Stimulated activated CD4-positive, alpha-beta T cell treated with anti-CD3 and anti-CD28 coated beads, Interleukin-15, amount 100 ng/mL, for 24 hours (primary cell): ENCODE measurements at places on chromosomes 16 and 17.

DNA sequence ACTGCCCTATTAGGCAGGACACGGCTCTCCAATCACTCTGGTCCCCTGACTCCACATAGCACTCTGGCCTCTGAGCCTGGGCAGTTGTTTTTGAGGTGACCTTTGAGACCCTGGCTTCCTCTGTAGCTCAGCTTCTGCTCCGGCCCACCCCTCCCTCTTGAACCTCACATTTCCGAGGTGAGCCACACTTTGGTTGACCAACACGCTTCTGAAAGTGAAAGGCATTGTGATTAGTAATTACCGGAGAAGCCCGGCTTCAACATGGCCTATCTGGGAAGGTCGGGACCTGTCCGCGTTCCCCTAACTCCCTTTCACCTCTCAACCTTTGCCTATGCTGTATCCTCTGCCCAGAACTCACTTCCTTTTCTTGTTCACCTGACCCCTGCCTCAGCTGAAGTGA is 10.3 kb upstream of the ITGAX start:
- DNase-seq, result no peak

GRCh38 chr16:17412221-17412620 is 58.5 kb downstream of the XYLT1 start:
- no peak for DNase-seq

DNA sequence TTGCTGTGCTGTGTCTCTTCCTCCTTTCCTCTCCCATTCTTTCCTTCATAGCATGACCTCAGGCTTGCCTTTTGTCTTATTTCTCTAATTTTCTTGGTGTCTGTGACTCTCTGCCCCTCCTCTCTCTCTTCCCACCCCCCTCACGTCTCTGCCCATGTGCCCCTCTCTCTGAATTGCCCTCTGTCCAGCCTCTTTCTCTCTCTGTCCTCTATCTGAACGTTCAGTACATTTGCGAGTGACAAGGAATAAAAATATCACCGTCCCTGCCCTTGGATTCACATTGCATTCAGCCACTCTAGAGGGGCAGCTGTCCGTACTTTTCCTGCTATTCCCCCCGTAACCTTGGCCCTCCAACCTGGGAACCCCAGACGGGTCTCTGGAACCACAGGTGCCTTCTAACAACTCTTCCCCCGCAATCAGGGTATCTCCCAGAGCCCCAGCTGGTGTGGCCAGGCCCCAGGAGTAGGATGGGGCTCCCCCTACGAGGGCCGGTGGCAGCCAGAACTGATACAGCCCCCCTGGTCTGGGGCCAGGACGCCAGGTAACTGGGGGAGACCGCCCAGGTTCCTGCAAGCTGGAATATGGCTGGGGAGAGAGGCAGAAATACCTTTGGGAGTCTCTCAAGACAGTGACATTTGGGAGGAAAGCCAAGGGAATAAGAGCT is 1.8 kb downstream of the KIF1C start:
- DNase-seq, result no peak

GRCh38 chr16:24540602-24541210 is 1.3 kb downstream of the RBBP6 start:
- peak; percentile 28 for DNase-seq

DNA sequence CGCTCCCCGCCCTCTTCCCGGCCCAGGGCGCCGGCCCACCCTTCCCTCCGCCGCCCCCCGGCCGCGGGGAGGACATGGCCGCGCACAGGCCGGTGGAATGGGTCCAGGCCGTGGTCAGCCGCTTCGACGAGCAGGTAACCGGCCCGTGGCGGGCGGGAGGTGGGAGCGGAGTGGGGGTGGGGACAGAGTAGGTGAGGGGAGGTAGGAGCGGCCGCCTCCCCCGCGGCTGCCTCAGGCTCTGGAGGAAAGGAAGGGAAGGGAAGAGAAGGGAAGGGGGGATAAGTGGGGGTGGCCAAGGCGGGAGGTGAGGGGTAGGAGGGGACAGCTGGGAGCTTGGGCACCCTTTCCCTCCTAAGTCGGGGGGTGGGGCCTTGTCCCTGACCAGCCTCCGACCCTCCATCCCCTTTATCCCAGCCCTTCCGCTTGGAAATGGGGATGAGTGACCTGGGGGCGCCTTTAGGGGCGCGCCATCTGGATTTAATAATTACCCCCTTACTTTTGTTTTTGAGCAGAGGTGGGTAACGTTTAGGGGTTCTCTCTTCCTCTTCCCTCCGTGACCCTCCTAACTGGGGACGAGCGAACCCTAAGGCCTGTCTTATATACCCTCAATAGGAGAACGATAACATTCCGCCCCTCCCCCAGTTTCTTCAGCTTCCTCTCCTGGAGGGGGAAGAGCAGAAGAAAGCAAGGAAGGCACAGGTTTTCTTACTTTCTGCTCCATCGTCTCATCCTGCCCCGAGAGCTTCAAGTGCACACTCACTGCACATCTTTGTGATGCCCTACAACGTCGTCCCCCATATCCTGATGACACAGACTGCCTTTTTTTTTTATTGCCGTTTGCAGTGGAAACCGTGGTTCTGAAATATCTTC is 694 bp downstream of the NF1 start:
- DNase-seq, result peak; percentile 26

- no peak for DNase-seq
Observed at GRCh38 chr17:13833921-13834320, 232.2 kb upstream of the HS3ST3A1 start.

- DNase-seq, result no peak
Observed at GRCh38 chr16:80009971-80010659, 409.6 kb upstream of the MAF start.

GRCh38 chr17:2510559-2510958 is 1.1 kb downstream of the METTL16 start:
- DNase-seq, result no peak

- no peak for DNase-seq
Observed at GRCh38 chr17:54678158-54678557, 222.5 kb upstream of the TOM1L1 start.

DNA sequence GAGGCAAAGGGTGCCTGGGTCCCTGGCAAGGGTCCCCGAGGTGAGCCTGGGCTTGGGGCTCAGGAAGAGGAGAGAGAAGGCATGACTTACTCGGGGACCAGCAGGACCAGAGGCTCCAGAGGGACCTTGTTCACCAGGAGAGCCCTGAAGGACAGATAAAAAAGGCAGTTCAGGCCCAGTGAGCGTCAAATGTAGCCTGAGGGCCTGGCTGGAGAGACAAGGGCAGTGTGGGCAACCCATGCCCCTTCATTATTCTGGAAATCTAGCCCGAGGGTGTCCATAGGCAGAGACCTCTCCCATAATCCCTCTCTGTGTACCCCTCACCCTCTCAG is 14.1 kb downstream of the COL1A1 start:
- no peak for DNase-seq

DNA sequence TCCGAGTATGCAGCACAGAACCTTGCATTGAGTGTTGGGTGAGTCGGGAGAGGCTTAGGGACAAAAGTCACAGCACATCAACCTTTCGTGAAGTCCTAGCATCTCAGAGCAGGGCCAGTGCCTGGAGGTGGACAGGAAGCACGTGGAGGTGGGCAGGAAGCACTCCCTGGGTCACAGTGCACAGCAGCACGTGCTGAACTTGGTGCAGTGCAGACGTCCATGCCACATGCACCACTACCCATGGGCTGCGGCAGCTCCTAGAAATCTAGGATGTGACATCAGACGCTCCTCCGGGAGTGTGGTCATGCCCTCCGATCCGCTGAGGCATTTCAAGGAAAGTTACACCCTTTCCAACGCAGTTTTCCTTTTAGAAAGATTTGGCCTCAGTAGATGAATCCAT is 83.4 kb upstream of the CHMP6 start:
- DNase-seq, result no peak

DNA sequence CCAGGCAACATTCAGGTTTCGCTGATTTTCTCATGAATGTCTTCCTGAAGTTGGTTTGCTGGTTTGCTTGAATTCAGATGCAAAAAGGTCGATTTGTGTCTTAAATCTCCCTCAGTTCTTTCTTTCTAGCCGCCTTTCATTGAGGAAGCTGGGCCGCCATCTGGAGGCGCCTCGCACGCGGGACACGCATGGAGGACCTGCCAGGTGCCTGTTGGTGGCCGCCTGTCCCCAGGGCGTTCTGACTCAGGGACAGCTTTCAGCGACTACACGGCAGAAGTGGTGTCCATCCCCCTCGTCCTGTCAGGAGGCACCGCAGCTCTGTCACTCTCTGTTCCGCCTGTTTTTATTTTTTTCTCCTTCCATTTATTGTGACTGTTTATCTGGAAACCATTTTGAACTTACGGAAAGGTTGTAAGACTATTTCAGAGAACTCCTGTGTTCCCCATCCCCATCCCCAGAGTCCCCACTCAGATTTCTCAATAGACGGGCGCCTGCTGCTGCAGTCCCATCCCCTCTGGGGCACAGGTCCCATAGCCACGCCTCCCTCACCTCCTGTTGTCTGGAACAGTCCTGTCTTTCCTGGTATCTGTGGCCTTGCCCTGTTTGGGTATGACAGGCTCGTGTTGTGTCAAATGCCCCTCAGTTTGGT is 33.2 kb downstream of the COX4I1 start:
- no peak for DNase-seq

GRCh38 chr17:28368306-28368831 is 1.7 kb downstream of the VTN start:
- no peak for DNase-seq

DNA sequence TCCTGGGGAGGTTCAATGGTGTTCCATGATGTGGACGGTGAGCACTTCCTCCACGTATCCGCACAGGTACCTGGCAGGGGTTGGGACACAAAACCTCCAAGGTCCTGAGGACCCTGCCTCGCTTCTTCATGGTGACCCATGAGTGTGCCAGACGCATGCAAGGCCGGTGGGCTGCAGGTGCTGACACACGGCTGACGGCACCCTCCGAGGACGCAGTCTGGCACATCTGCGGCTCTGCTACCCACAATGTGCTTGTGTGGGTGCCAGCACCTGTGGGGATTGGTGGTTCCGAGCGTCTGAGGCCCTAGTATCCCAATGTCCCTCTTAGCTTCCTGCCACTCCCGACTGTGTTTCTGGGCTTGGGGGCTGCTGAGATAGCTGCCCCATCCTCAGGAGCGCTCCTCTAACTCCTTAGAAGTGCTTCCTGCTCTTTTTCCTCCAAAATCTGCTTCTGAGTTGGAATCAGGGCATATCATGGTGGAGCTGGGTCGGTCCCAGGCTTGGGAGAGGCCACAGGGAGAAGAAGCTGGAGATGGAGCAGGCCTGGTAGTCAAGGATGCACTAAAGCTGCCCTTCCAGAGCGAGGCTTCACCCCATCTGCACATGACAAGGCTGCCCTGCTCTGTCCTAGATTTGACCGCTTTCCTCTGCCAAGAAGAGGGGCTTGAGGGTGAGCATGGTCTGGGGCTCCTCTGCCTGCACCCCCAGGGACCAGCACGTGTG is 1.6 kb downstream of the CYGB start:
- no peak for DNase-seq

GRCh38 chr17:44909681-44910144 is 5.6 kb downstream of the GFAP start:
- no peak for DNase-seq

GRCh38 chr17:43477832-43478634 is 5.7 kb upstream of the DHX8 start:
- DNase-seq, result no peak

DNA sequence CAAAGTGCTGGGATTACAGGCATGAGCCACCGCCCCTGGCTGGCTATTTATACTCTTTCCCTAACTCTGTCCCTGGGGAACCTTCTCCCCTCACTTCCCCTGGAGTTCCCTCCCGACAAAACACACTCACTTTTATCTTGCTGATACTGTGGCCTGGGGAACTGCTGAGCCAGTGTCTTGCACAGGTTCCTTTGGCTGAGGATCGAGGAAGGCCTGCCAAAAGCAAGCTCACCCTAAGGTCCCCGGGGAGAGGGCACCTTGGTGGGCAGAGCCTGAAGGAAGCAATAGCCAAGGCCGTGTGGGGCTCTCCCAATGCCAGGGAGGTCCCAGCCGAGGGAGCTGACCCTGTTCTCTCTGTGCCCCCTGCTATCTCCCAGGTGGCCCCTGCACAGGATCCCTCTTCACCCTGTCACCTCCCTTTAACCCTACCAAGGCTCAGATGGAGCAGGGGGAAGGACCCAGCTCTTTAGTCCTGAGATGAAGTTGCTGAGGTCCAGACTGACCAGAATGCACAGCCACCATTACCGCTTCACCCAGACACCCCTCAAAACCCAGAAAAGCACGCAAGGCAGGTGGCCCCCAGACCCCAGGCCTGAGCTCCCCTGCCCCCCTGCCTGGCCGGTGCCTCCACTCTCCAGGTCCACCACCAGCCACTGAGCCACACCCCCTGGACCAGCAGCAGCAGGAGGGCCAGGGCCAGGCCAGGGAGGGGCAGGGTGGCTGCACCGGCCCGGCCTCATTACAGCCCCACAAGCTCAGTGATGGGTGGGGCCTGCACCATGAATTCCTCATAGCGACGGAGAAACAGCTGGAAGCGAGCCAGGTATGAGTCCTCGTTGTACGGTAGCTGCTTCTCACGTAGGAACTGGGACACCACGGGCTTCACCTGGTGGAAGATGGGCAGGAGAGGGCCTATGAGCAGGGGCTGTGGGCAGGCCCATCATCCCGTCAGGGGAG is 5.1 kb upstream of the FDXR start:
- DNase-seq, result no peak

- peak; percentile 18 for DNase-seq
Observed at GRCh38 chr16:19410435-19411171, 7.1 kb upstream of the TMC5 start.

DNA sequence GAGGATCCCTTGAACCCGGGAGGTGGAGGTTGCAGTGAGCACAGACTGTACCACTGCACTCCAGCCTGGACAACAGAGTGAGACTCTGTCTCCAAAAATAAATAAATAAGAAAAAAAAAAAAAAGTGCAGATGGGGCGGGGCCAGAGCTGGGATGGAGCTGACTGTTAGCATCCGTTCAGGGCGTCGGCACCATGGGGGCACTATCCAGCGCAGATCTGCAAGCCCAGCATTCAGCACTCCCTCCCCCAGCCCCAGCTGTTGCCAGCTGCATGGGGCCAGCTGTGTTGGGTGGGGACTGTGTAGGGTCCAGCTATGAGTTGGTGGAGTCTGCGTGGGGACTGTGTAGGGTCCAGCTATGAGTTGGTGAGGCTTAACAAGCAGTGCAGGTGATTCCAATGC is 13.3 kb downstream of the GPRC5C start:
- no peak for DNase-seq

GRCh38 chr16:46577988-46578579 is 43.1 kb downstream of the SHCBP1 start:
- DNase-seq, result no peak

- no peak for DNase-seq
Observed at GRCh38 chr17:56798916-56799315, 34.8 kb downstream of the C17orf67 start.

DNA sequence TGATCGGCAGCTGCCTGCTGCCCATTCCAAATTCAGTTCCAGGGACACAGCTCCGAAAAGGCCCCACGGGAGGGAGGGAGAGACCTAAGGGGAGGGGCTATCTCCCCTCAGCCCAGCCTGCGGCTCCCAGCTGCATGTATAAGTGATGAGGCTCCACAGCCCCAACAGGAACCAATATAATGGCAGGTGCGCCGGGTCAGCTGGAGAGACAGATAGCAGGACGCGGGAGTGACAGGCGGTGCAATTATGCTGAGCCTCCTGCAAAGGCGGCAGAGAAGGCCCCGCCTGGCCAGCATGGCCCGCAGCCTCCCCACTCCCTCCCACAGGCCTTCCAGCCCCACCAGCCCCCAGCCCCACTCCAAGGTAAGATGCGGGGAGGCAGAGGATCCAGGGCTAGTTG is 8.1 kb upstream of the C1QL1 start:
- no peak for DNase-seq
